ENCODE measurements at places on chromosomes 6 and 20.

- DNase-seq = no peak
Observed at GRCh38 chr20:46286977-46287376, 21.3 kb downstream of the CDH22 start.

- DNase-seq = no peak
Observed at GRCh38 chr6:30679765-30680535, 6.5 kb downstream of the PPP1R18 start.

- DNase-seq = no peak
Observed at GRCh38 chr6:46220352-46221221, 49.8 kb upstream of the ENPP5 start.

- no peak for DNase-seq
Observed at GRCh38 chr20:24590178-24590982, 121.0 kb downstream of the SYNDIG1 start.

DNA sequence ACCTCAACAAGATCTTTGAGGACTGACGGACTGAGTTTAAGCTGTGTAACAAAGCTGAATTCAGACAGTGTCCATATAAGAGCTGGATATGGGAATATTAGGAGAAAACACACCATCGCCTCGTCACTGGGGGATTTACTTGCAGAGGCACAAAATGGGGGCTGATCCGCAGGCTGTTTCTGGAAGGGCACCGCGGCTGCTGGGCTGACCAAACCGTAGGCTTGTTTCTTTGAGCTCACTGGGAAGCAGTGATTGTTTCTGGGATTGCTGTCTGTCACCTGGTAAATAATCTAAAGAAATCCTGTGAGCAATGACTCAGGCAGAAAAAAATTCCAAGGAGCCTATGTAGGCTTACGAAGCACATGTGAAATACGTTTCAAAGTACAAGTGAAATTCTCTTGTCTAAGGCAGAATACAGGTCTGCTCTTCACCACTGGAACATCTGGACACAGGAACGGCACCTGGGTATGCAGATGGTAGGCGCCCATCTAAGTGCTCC is 63.9 kb upstream of the MPC1 start:
- DNase-seq = no peak

- peak; percentile 30 for DNase-seq
Observed at GRCh38 chr20:6169251-6169650, 46.4 kb upstream of the FERMT1 start.

- DNase-seq = no peak
Observed at GRCh38 chr6:34866509-34866908, 21.3 kb downstream of the TAF11 start.

- DNase-seq = no peak
Observed at GRCh38 chr20:46047821-46048220, 18.8 kb downstream of the SLC12A5 start.
